ENCODE measurements at places on chromosomes 7 and 10.

DNA sequence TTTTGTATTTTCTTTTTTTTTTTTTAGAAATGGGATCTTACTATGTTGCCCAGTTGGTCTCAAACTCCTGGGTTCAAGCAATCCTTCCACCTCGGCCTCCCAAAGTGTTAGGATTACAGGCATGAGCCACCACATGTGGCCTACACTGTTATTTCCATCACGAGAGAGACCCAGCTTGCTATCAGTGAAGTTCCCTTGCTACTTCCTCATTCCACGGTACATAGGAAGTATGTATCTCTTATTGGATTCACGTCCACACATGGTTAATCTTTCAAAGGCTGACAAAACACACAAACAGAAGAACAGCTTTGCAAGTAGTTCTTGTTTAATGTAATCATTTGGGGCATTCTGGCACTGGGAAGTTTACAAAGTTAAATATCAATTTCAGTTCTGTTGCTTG, 50.9 kb downstream of the DCLRE1A start:
- no peak for DNase-seq

DNA sequence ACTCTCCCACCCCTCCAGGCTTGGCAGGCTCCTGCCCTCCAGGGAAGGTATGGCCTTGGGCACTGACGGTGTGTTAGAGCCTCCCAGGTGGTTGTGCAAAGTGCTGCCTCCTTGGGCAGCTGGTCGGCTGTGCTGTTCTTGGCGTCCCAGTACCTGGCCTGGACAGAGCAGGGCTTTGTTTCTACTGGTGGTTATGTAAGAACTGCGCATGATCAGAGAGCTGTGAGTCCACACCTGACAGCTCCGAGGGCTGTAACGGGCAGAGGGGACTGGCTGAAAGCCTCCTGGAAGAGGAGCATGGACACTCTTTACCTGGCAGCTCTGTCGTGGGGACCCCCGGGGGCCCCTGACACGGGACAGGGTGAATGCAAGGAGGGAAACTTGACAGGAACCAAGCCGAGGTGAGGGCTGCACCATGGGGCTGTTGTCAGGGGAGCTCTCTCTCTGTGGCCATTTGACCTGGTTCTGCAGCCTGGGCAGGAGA, 3.1 kb upstream of the SFRP5 start:
- DNase-seq = no peak

DNA sequence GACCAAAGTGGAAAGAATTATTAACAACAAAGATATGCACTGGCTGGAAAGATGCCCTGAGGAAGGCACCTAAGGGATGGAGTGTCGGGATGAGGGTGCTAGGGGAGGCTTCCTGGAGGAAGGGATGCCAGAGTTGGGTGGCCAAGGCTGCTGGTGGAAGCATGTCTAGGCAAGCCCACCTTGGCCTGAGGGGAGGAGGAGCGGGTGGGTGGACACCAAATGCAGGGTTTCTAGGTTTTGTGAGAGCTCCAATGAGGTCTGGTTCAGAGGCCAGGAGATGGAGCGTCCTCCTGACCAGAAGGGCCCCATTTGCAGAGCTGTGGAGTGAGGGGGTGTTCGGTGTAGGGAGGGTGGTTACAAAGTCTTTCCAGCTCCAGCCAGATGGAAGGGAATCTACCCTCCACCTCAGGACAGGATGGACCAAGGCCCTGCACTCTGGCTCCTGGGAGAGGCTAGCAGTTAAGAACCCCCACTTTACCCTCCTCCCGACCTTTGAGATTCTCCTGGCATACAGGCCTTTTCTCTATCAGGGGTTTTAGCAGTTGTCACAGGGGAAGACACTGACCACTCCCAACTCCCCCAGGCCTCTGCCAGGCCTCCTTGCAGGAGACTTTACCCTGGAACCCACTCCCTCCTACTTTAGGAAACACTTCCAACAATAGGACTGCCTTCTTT, 3.0 kb upstream of the DDIT4 start:
- DNase-seq = no peak

- no peak for DNase-seq
Measured at GRCh38 chr7:30470771-30471170, 7.8 kb downstream of the NOD1 start.

DNA sequence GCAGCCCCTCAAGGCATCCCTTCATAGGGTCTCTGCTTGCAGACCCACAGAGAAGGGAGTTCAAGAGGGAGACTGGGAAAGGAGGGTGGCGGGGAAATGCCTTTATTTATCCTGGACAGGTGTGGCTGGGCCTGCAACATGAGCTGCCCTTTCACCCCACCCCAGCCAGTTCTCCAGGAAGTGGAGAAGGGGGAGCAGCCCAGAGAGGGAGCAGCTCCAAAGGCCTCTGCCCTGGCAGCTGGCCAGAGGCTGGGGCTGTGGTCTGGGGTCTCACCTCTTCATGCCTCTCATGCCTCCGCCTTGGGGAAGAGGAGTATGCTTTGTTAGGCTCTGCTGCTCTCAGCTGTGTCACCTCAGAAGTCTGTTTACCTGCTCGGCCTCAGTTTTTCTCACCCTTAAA, 3.1 kb downstream of the LDB3 start:
- no peak for DNase-seq

- no peak for DNase-seq
Measured at GRCh38 chr7:6175645-6176044, 96.8 kb downstream of the CYTH3 start.

DNA sequence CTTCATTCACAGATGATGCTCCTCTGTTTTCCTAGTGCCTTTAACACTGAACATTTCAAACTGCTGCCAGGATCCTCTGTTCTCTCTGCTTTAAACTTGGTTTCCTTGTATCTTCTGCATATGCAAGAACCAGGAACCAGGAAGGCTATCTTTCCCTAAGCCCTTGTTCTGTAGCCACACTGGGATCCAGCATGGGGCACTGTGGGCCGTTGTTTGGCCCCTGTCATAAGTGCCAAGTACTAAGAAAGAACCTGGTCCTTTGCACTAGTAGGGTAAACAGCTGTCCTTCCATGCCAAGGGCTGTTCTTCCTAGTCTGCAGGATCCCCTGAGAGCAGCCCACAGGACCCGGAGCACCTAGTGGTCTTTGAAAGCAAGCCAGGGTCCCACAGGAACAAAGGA, 49.0 kb upstream of the TRIM8 start:
- no peak for DNase-seq

DNA sequence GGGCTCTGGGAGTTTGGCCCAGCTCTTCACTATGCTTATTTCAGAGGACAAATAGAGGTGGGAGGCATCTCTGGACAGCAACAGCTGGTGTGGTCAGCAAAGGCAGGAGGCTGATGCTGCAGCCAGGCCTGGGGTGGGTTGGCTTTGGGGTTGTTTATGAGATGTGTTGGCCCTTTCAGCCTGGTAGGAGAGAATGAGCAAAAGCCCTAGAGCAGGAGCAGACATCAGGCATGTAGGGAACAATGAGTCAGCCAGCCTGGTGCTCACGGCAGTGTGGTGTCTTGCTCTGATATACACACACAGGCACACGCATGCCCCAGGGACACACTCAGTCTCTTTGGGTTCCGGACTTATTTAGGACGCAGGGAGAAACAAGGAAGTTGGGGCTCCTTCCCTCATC, 157.1 kb downstream of the PRKCQ start:
- DNase-seq = no peak

DNA sequence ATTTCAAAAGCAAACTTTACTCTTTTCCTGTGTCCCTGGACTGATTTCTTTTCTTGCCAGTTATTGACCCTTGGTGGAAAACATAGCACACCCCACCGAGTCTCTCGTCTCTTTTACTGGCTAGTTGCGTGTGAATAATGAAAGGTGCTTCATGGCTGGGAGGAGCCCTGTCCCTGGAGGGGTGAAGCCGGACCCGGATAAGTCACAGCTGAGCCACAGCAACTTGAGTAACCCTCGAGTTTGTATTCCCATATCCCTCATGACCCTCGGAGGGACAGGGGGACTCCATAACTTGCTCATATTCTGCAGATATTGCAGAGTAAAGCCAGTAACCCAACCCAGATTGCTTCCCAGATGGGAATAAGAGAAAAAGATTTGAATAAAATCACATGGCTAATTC, 147.5 kb upstream of the FRMD4A start:
- DNase-seq = no peak

GRCh38 chr7:127536741-127537140, 48.7 kb downstream of the GCC1 start:
- DNase-seq = no peak

DNA sequence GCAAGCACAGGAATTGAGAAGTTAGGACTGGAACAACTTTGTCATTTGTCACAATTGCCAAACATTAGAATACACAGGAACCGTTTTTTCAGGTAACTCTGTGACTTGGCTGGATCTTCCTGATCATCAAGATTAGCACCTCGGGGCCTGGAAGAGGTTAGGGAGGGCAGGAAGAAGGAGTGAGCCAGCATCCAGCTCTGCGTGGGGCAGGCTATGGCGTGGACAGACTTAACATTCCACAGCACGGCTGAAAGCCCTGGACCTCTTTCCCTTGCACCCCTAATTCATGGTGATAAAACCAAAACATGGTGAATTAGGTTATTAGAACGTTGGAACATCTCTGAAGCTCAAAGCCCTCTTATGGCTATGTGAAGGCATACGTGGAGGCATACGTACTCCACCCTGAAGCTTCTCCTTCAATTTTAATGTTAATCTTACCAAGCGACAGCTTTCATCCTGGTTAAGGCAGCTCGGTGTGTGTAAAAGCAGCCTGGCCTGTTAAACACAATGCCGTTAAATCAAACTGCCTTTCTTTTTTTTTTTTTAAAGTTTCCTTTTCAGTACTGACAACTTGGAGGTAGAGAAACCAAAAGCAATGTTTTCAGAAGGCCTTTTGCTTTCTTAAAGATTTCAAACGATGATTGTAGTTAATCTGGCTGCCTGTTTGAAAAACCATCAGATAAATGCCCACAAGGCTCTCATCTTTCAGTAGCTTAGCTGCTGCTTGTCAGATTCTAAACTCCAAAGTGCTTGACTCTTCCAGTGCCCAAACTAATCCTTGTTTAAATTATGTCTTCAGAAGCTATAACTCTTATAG, 4.5 kb downstream of the GRK5 start:
- DNase-seq = no peak

- DNase-seq = no peak
Measured at GRCh38 chr10:127046975-127047877, 142.0 kb downstream of the DOCK1 start.

DNA sequence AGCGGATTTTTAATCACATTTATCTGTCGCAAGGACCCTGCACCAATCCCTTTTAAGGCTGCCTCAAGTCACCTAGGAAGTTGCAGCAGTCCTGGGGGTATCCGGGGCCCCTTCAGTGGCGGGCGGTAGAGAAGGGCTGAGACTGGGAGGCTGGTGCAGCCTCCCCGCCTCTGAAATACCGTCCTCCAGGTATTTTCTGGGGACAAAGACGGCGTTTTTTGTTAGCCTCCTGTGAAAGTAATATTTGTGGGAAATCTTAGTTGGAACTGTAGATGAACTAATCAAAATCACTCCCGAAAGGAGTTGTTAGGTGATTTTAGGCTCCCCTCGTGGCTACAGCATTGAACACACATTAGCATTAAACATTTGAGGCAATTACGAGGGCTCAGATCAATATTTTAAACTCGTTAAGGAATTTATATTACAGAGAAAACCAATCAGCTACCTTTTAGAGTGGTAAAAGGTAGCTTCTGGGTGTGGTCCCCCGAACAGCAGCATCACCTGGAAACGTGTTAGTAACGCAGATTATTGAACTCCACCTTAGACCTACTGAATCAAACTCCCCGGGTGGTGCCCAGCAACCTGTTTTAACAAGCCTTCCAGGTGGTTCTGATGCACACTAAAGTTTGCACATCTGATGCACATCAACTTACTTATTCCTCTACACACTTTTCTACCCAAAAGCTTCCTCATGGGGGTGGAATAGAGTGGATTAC, 530 bp upstream of the ANXA7 start:
- DNase-seq = no peak

- no peak for DNase-seq
Measured at GRCh38 chr7:27427416-27427815, 184.8 kb downstream of the EVX1 start.

- no peak for DNase-seq
Measured at GRCh38 chr10:130480491-130480890, 344.3 kb downstream of the GLRX3 start.

DNA sequence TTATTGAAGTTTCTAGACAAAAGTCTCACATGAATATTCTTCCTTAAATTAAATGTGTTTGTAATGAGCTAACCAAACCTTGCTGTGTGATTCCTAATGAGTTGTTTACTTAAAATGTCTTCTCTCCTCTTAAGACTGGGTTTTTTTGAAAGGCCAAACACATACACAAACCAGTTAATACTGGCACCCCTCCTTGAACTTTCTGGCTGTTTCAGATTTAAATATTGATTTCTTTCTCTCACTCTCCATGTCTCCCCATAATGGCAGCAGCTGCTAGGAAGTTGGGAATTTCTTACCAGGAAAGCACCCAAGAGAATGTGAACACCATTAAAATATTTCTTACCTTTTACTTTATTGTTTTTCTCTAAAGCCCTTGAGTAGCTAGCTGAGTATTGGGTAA, 11.4 kb upstream of the PTN start:
- DNase-seq = no peak

GRCh38 chr10:62437696-62438095, 63.5 kb downstream of the ZNF365 start:
- DNase-seq = no peak

DNA sequence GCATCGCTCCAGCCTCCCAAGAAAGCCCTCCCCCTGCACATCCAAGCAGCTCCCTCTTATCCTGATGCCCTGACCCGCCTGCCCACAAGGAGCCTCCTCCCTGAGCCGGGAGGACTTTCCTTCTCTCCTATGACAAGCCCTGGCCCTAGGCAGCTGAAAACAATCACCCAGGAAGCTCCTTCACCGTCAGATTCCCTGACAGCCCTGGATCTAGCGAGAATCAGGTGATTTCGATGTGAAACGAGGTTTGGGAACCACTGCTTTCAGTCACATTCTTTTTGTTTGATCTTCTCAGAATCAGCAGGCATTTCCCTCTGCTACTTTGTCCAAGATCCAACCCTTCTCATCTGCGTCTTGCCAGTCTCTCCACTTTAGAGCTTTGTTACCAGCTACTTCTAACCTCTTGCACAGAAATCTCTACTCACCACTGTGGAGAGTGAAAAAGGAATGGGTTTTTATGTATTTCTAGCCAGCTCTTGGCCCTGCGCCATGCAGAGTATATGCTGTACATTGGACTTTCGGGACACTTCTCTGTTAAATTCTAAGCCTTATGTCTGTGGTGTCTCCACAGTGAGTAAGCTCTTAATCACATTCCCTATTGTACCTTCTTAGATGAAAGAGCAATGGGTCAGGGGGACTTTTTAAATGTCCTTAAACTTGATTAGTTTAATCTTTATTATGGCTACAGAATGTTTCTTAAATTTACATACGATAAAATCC, 253.2 kb upstream of the C7orf33 start:
- DNase-seq = no peak

GRCh38 chr10:79310200-79310865, 36.9 kb upstream of the PPIF start:
- no peak for DNase-seq

GRCh38 chr10:6187278-6187677, 15.5 kb upstream of the PFKFB3 start:
- no peak for DNase-seq

DNA sequence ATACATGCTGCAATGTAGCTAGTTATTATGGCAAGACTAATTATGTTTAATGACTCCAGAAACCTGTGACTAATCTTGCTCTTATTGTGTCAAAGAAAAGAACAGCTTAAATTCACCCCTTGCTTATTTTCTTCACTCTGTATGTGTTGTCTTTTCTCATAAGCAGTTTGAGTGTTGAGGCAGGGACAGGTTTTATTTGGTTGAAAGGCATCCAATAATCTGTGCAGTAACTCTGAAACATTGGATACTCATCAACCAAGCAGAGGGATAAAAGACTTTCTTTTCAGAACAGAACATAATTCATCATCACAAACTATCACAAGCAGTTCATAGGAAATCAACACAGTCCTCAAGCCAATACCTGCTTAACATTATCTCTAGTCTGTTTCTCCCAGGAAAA, 797.6 kb upstream of the MBL2 start:
- no peak for DNase-seq

GRCh38 chr10:105239311-105240219, 598.5 kb downstream of the SORCS3 start:
- no peak for DNase-seq
